ENCODE measurements at places on chromosomes 5 and 9.

DNA sequence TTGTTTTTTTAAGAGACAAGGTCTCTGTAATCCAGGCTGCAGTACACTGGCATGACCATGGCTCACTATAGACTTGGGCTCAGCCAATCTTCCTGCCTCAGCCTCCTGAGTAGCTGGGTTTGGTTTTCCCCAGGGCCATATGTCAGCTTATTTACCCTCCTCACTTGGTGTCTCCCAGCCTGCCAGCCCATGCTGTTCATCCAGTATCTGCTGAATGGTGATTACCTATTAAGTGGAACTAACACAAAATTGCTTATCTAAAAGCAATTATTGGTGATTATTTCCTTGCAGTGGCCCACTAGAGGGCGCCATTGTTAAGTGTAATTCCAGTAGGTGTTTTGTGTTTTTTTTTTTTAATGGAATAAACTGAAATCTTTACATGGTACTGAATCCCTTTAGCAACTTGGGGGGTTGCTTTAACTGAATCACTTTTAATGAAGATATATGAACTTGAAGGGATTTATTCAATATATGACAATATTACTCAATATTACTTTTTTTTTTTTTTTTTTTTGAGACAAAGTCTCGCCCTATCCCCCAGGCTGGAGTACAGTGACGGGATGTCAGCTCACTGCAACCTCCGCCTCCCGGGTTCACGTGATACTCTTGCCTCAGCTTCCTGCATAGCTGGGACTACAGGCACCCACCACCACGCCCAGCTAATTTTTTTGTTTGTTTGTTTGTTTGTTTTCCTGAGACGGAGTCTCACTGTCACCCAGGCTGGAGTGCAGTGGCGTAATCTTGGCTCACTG is 13.8 kb downstream of the EXOSC2 start:
- peak; percentile 62 for DNase-seq

DNA sequence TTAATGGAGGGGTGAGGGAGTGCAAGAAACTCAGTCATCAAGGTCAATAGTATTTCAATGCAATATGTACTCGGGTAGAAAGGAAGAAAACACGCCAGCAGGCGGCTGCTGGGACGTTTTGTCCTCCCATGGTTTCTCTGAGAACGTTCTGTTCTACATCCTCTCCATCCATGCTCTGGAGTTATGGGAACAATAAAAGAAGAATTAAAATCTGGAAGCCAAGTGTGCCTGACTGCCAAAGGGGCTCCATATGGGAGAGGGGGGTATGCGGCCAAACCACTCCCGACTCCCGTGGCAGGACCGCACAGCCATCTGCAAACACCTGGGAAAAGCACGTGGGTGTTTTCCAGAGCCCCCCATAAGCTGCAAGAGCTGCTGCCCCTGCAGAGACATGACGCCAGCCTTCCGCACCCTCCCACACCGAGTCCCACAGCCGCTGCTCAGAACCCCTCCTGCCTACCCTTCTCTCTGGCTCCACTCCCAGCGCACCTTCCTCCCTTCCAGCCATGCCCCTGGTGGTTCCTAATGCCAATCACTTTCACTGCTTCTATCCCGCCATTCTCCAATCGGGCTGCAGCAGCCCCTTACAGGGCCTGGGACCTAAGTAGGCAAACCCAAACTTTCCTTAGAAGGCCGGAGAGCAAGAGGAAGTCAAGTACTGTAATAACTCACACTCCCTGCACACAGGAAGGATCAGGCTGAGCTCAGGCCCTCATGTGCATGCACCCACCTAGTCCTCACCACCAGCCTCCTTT is 241.6 kb downstream of the SYK start:
- DNase-seq: peak; percentile 47

DNA sequence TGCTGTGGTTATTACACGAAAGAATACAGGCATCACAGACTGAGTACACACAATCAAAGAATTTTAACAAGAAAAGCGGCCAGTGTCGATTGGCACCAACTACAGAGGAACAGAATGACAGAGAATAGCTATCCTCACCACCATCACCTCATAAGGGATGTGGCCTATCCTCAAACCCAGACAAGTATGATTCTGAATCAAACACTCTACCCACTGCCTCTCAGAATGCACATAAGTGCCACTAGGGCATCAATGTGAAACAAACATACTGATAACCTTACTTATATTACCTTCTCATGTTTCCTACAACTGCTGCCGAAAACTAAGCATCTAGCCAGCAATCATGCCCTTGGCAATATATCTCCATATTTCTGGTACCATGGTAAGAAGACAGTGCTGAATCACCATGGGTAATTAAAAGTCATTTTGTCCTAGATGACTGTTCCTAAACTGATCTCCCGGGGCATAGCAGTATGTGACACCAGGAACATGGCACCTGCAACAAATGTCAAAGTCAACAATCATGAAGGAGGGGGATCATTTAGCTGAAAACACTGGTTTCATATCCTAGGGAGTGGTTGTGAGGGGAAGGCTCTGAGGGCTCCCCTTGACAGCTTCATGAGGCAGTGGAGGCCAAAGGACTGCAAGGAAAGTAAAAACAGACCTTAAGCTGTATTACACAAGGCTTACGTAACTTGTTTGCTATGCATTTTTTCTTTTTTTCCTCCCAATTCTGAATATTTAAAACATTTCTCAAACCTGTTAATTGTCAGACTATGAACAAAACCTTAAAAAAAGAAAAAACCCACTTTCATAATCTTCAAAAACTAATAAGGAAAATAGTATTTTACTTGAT is 88.3 kb downstream of the LHFPL2 start:
- no peak for DNase-seq

- DNase-seq: no peak
These were observed 2051.0 kb downstream of the EFNA5 start for GRCh38 chr5:105619725-105620124.

DNA sequence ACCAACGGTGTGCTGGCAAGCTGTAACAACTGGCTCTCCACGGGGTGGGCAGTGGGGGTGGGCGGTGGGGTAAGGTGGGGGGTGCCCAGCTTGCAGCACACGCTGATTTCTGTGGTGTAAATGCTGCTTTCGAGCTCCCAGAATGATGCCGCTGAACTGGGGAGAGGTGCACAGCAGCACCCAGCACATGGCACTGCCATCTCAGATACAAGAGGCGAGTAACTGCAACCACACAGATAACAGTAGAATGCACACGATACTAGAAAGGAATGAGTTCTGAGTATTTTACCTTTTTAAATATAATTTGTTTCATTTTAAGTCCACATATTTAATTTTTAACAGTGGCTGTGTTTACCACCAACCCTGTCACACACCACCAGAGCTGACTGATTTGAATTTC is 87.9 kb downstream of the SEMA4D start:
- DNase-seq: no peak
